ENCODE measurements at places on chromosomes 7 and 10.

GRCh38 chr7:140364819-140365218 is 33.5 kb downstream of the SLC37A3 start:
- no peak for DNase-seq

DNA sequence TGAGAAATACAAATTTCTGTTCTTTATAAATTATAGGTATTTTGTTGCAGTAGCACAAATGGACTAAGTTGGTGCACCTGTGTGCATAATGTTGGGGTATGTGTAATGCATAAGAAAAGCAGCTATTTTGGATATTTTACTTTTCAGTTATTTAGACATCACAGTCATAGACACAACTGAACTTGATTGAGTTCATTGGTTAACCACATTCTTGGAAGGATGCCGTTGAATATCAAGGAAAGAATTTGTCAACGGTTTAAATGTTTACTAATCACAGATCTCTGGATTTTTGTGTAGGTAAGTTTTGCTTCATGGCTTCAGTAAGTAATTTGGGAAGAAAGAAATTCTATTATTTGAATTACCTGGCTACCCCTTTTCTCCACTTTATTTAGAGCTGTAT is 4.1 kb downstream of the OTUD1 start:
- no peak for DNase-seq

DNA sequence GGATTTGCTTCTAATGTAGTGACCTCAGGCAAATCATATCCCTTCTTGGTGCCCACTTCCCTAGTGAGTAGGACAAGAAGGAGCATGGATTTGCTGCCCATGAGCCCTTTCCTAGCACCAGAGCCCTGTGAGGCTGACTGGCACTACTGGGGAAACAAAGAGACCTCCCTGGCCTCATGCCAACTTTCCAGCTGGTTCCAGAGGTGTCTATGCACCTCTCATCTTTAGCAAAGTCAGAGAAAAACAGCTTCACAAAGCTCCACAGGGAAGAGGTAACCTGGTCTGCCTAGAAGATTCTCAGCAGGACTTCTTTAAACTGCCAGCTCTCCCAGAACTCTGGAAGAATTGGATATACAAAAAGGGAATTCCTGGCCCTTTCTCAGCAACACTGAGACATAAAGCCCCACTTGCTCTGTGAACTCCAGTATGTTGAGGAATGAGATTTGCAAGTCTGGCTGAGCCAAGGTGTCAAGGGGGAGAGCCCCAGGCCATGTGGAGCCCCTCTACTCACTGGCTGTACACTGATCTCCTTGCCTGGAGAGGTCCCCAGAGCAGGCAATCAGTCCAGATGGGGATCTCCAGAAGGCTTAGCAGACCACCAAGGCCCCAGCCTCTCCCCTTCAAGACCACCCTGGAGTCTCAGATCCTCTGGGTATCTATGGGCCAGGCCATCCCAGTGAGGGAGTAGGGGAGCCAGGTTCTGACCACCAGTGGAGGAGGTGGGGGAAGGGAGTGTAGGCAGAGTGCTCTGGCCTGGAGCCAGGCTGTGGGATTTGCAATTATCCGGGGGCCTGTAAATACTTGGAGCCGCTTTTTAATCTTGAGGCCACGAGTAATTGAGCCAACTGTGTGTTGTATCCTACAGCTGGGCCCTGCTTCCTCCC is 24.4 kb upstream of the RBM20 start:
- DNase-seq, result no peak

GRCh38 chr7:401495-401894 is 111.5 kb downstream of the FOXL3 start:
- peak; percentile 17 for DNase-seq

DNA sequence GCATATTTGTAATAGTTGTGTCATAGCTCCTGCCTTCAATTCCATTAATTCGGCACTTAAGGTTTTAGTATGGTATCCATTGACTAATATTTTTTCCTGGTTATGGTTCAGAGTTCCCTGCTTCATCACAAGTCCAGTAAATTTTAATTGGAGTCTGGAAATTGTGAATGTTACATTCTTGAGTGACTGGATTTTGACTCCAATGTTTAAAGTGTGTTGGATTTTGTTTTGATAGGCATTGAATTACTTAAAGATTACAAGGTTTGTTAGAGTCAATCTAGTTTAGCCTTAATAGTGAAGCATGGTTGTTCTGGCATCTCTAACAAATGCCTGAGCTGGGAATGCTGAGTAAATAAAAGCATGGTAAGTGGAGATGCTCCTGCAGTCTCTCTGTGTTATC is 326.6 kb upstream of the IGFBP3 start:
- DNase-seq, result no peak

GRCh38 chr7:4631380-4632179 is 50.5 kb upstream of the FOXK1 start:
- no peak for DNase-seq

- no peak for DNase-seq
These were observed 8.4 kb upstream of the CAMK1D start for GRCh38 chr10:12340937-12341336.

DNA sequence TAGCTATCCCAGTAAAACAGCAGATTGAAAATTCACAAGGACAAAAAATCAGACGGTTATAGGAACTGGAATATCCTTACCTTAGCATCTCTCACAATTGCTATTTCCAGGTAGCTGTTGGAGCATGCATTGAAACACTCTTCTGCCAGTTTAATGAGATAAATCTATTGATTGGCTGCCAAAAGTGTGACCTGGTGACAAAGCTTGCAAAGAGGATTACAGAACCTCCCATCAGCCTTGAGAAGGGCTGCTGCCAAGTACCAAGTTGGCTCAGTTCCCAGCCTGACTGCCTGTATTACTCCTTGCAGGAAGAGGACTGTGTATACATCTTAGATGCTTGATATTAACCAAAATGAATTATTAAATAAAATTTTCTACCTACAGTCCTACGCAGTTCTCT is 5.1 kb downstream of the PRLHR start:
- DNase-seq, result no peak

DNA sequence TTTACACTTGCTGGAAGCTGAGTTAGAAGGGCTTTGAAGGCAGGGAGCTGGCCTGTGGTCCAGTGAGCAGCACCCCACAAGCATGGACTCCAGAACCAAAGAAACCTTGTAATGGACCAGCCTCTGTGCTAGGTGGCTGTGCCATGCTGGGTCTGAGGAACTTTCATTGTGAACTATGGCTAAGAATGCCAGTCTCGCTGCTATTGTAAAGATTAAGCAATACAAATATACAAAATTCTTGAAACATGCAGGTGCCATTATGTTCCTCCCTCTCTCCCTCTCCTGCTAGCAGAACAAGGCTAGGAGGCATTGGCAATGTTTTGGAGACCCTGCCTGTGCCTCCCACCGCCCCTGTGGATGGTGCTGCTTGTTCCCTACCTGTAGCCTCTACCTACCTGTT is 105.0 kb downstream of the PKD1L1 start:
- no peak for DNase-seq

DNA sequence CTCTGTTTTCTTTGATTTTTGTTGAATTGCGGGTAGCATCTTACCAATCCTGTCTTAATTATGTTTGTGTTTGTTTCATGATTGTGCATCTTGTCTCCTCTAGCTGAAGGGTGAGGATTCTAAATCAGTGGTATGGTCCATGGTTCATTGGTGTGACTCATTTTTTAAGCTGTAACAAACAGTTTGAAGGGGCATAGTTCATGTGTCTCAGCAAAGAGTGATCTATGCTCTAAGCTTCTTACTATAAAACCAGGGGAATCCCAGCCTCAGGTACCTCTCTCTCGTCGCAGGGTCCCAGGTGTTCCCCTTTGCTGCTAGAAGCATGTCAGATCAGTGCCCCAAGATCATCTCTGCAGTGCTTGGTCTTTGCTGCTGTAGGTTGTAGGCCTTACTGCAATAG is 100.1 kb downstream of the OTUD1 start:
- DNase-seq, result no peak

DNA sequence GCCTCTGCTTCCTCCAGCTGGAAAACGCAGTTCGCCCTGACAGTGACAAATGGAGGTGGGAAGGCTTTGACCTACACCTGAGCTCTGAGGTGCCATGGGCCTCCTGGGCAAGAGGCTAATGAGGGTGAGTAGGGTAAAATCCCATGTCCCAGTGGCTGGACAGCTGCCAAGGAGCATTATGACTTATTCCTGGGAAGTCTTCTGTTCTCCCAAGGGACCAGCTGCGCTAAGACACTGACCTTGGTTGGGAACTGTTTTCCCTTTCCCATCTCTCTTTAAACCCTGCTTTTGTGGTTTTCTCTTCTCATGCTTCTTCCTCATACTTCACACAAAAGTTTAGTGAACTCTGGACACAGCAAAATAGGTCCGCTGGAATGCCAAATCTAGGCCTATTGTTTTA is 72.6 kb downstream of the COPG2 start:
- no peak for DNase-seq

- DNase-seq, result no peak
These were observed 21.6 kb upstream of the UPP1 start for GRCh38 chr7:48067475-48067874.

- DNase-seq, result no peak
These were observed 7.6 kb downstream of the ARHGAP12 start for GRCh38 chr10:31921031-31921430.

DNA sequence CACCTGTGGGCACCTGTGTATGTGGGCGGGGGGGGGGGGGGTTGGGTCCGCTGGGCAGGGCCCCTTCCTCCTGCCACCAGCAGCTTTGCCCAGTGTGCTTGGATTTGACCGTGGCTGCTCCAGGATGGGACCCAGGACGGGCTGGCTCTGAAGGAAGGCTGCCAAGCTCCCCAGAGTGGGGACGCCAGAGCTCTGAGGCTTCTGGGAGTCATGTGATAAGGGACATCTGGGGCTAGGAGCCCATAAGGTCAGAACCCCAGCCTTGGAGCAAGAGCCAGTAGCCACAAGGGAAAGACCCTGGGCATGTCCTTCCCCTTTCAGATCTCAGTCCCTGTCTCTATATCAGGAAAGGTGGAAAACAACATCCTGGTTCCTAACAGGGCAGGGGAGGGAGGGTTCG is 21.8 kb upstream of the AMZ1 start:
- DNase-seq, result no peak

DNA sequence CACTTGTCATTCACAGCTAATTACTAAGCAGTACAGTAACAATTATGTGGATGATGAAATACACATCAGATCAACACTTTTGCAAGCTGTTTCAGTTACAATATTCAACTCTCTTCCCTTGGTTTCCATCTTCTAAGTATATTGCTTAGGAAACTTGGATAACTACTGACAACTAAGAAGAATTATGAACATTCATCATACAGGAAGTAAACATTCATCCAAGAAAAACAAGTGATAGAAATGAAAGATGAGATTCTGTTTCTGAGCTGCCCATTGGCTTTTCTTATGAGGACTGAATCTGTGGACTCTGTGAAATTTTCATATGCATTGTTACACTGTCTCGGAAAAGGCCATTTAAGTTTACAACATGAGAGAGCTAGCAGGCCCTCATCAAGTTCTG is 240.2 kb downstream of the PRKG1 start:
- DNase-seq, result no peak

DNA sequence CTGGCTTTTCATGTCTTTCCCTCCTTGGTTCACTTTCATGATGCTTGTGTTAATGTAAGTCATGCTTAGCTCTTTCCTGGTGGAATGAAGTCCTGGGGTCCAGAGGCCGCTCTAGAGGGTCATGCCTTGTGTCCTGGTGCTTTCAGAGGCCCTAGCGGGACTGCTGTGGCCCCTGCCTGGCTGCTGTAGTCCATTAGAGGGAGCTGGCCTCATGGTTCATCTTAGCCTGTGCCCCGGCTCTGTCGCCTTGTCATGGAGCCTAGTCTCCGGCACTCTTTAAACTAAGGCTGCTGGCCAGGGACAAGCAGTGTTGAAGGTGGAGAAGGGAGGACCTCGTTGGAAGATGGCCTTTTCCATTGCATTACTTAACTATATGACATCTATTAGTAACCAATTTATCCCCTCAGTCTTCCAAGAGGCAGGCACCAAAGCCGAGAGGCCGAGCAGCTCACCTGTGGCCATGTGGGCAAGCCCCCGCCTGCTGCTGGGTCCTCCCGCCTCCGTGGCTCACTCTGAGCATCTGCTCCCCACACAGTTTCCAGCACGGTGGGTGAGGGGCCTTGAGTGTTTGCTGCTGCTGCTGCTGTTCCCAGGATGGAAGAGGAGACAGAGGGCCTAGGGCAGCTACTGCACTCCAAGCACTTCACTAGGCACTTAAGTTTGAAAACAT is 5.0 kb upstream of the NDUFB2 start:
- DNase-seq, result no peak

GRCh38 chr10:89651916-89652573 is 7.0 kb upstream of the PANK1 start:
- DNase-seq, result no peak

GRCh38 chr10:29386342-29386999 is 97.6 kb downstream of the LYZL1 start:
- no peak for DNase-seq

- DNase-seq, result no peak
These were observed 64.2 kb upstream of the SH2B2 start for GRCh38 chr7:102222445-102222844.

GRCh38 chr7:106057962-106058927 is 53.9 kb downstream of the SYPL1 start:
- no peak for DNase-seq

DNA sequence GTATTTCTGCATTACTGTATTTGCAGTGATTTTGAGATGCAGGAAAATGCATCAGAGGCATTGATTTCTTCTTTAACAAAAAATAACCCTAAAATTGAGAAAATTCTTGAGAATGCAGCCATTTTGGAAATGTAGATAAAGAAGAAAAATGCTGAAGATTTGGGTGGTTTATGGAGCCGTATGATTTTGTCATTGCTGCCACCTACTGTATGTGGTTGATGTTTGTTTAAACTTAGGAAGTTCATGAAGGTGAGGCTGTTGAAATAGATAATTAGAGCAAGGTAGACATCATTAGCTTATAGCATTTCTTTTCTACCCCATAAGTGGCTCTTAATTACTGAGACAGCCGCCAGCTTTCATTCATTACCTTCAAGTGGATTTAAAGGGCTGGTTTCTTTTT is 92.1 kb upstream of the SAMD8 start:
- no peak for DNase-seq

GRCh38 chr7:127978421-127978820 is 52.8 kb downstream of the LRRC4 start:
- no peak for DNase-seq

DNA sequence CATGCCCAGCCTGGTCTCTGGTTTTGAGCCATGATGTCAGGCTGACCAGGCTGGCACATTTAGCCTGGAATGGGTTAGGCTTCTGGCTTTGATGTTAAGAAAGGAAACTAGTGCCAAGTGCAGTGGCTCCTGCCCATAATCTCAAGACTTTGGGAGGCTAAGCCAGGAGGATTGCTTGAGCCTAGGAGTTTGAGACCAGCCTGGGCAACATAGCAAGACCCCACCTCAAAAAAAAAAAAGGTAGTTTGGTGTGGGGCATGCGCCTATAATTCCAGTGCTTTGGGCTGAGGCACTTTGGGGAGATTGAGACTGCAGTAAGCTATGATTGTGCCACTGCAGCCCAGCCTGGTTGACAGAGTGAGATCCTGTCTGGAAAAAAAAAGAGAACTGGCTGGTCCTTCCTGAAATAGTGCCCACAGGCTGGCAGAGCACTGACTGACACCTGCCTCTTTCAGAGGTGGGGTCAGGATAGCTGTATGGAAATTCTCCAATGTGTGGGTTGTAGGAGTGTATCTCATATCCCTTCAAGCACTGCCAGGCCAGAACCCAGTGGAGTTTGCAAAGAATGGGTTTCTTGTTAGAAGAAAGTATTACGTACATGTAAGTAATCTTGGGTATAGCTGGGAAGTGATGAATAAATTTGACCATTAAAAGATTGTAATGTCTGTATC is 61.3 kb downstream of the KAT6B start:
- no peak for DNase-seq

- DNase-seq, result no peak
These were observed 30.5 kb downstream of the ARHGAP22 start for GRCh38 chr10:48574322-48574796.

GRCh38 chr7:75966190-75966961 is 28.0 kb downstream of the TMEM120A start:
- no peak for DNase-seq
